ENCODE measurements at places on chromosomes 3 and 15.

DNA sequence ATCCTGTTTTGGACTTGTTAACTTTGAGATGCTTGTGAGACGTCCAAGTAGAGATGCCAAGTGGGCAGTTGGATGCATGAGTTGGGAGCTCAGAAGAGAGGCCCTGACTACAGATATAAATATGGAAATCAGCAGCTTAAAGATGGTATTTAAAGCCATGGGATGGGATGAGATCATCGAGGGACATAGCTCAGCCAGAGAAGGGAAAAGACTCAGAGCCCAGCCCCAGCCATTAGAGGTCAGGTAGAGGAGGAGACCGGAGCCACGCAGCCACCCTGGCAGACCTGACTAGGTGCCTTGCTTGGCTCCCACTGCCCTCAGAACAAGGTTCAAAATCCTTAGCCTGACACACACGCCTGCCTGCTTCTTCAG lies 31.1 kb downstream of the ATP2B2 start:
- no peak for DNase-seq

- DNase-seq = no peak
These were observed 827 bp downstream of the WNT5A start for GRCh38 chr3:55486101-55486856.

DNA sequence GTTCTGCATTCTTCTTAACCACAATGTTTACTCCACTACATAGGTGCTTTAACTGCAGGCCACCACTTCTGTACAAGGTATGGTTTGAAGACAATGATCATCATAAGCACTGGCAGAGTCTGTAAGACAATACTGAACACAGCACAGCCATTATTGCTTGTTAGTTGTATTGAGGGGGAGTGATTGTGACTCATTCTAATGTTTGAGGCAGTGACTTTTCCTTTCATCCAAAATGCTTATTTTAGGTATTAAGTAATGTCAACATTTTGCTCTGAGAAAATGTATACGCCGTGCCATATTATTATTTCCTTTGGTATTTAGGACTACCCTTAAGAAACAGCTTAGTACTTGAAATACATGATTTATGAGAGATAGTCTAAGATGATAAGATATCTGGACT lies 618.2 kb upstream of the ZNF717 start:
- no peak for DNase-seq

- no peak for DNase-seq
These were observed 363.6 kb upstream of the ARPP21 start for GRCh38 chr3:35275768-35276167.

GRCh38 chr15:28927043-28927442 lies 41.3 kb downstream of the APBA2 start:
- no peak for DNase-seq

- no peak for DNase-seq
These were observed 182.2 kb downstream of the ABHD5 start for GRCh38 chr3:43872901-43873300.

GRCh38 chr15:93658026-93658816 lies 569.2 kb upstream of the RGMA start:
- no peak for DNase-seq

DNA sequence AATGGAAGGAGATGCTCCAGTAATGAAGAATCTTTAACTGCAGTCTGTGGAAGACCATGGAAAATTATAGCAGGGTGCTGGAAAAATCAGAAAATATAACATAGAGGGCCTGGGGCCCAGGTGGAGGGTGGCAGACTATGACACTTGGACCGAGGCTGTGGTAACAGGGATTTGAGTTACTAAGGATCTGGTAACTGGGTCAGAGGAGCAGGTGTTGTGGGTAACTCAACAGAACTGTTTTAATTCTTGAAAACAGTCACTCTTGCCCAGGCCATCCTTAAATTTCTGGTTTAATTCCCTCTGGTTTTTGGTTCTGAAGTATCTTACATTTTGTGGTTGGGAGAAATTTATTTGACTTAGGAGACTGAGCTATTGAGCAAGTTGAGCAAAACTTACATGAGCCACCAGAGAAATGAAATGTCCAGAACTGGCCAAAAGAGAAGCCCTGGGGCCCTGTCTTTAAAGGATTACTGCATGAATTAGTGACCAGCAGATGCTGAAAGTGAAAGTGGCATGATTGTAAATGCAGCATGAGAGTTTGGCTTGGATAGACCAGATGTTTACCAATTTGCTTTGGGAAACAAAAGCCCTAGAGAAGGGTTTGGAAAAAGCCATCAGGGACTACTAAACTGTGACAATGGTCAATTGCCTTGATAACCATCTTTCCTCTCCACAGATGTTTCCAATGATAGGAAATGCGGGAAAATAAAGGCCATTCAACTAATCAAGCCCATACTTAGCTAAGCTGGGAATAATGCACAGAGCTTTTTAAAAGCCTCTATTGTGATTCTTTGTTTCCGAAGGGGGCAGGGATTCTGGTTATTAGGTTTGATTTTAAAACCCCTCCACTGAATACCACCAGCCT lies 374.9 kb upstream of the TGFBR2 start:
- no peak for DNase-seq

GRCh38 chr3:94241986-94242385 lies 179.1 kb downstream of the NSUN3 start:
- DNase-seq = no peak

GRCh38 chr3:14780927-14781507 lies 37.7 kb upstream of the FGD5 start:
- no peak for DNase-seq

DNA sequence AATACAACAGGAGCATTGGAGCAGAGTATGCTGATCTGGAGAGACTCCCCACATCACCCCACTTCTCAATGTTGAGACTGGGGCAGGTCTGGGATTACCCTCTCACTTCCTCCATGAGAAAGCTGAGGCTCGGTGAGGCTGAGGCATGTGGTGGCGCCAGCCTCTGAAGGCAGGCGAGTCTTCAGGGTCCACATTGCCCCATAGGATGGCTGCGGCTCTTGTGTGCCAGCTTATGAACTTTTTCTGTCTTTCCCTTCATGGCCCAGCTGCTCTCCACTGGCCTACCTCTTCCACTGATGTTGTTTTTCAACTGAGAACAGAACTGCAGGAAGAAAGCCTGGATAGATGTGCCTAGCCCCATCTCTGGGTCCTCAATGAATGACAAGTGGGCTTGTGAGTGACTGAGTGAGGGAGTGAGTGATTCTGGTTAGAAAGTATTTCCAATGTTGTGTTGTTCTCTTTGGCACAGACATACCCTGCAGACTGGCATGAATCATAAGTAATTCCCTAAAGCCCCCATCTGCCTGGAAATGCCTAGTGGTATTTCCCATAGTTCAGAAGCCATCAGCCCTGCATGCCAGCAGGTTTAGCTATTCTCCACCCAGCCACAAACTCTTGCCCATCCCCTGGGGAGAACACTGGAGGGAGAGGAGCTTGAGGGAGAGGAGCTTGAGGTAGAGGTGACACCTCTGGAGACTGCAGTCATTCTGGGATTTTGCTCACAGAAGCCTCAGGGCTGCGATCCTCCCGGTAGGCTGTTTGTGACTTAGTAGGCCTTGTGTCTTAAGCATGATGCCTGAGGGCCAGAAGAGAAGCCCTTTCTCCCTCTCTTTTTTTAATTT lies 56.9 kb downstream of the AMOTL2 start:
- DNase-seq = no peak

DNA sequence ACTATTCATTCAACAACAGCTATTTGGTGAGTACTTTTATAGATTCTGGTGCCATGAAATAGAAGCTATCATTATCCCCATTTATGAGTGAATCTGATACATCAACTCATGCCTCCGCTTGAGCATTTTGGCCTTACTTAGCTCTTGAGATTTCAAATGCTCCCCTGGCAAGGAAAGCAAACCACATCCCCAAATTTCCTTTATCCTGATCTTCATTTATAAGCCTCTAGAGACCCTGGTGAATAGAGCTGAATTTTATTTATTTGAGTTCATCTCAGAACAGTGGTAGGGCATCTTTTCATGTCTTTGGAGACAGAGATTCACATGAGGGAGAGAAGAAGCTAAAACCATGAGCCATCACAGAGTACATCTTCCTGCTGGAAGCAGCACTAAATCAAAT lies 317.2 kb downstream of the SLC9A9 start:
- no peak for DNase-seq

GRCh38 chr3:189677667-189678066 lies 46.5 kb downstream of the TP63 start:
- no peak for DNase-seq

DNA sequence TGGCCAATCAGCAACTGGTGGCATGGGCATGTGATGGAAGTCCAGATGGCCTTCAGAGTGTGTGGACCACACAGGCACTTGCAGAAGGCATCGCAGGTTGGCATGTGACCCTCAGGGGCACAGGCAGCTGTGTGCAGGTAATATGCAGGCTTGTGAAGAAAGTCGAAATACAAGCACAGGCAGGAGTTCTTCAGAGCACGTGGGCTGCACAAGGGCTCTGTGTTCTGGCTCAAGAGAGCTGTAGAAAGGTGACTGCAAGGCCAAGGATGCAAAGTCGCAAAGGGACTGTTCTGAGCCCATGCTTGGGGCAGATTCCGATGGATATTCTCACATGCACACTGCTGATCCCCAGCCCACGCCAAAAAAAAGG lies 8.3 kb downstream of the LRRC2 start:
- no peak for DNase-seq

- DNase-seq = no peak
These were observed 58.4 kb downstream of the TBC1D2B start for GRCh38 chr15:78018946-78019644.
